ENCODE measurements at places on chromosomes 4 and X.
A peak's percentile ranks its signal among the peaks of the same experiment; 100 is the strongest.

- peak; percentile 25 for DNase-seq
Measured at GRCh38 chrX:119880552-119881437, 9.2 kb downstream of the NDUFA1 start.

DNA sequence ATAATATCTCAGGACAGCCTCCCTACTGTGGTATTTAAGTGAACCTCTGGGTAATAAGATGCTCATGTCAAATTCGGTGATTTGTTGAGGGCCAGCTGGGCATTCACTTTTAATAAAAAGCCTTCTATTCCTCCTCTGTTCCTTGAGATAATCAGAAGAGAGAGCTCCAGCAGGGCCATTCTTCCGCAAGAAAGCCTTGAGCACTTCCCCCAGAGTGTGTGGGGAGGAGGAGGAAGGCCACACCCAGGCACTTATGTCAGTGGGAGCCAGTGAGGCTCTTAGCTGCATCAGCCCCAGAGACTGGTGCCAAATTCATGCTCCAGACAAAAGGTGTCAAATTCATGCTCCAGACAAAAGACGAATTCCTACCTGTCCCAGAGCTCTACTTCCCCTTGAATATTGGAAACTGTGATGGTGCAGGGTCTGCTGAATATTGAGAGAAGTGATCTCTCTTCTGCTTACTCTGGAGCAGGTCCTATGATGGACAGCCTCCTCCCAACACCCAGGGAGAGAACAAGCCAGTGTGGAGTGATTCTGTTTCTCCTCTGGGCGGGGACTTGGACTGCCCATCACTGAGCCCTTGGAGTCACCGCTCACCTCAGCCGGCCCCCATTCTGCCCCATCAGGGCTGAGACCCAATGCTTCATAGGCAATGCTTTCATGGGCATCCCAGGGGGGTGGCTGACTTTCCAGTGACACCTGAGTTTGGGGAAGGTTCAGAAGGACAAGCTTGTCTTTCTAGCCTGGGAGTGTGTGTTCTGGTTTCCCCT lies 68.1 kb downstream of the FHDC1 start:
- DNase-seq = peak; percentile 9

DNA sequence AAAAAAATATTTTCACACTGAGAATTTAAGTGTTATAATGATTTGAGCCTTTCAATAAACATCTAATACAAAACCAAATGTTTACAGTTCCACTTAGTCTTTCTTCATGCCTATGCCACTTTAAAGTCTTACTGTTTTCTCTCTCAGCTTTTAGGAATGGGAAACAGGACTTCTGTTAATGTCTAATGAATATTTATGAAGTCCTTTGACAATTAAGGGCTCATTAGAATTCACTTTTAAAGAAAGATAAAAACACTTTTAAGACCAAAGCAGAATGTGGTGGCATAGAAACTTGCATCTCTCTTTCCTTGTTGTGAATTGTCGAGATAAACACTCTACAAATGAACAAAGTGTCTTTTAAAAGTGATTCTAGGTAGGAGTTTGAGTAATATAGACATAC lies 315.9 kb downstream of the BMPR1B start:
- DNase-seq = no peak

DNA sequence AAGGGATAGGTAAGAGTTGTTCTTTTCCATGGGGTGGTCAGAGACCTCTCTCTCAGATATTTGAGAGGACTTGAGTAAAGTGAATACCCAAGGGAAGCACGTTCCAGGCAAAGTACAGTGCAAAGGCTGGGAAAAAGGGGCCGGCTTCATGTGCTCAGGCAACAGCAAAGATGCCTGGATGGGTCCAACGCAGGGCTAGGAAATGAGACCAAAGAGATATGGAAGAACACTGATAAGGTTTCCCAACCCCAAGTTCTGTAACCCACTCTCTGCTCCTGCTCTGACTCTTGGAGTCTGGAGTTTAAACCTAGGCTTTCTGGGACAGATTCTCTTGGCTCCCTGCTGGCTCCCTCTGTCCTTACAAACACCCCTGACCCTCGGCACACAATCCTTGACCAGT lies 36.2 kb upstream of the PROM1 start:
- DNase-seq = no peak

DNA sequence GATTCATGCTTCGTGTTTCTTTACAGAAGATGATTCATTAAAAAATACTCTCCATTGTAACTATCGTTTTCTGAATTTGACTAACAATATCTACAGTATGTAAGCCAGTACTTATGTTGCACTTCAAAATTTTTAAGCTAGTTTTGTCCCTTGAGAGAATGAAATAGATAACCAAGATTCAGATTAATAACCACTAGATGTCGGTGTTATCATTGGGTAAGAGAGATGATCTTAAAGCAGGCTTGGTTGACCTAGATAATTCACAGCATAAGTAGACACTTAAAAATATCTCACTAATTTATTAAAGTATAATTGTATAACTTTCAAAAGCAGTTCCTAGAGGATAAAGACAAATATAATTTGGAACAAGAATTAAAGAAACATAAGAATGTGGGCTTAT lies 430.9 kb downstream of the C4orf33 start:
- DNase-seq = no peak

DNA sequence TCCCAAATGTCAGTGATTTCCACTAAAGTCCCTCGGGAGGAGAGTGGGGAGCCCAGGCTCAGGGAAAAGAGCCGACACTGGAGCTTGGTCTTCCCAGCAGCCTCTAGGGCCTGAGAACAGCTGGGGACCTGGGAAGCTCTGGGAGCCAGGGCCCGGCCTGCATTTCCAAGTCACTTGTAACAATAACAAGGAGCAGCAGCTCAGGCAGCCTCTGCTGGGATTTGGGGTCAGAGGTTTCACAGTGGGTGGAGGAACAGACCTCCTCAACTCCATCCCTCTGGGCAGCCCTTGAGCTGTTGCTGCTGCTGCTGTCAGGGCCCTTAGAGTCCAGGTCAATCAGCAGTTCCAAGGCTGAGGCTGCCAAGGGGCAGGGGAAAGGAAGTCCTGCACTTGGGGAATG lies 11.1 kb downstream of the STARD8 start:
- no peak for DNase-seq

DNA sequence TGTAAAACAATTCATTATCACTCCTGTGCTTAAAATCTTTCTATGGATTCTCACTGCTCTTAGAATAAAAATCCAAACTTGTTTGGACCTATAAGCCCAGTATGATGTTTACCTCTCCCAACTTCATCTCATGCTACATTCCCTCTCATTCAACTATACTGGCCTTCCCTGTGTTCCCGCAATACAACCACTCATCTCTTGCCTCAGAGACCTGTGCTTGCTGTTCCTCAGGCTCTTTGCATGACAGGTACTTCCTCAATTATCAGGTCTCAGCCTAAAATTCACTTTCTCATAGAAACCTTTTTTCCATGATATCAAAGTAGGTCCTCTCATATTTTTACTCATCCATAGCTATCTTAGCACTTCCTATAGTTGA lies 71.7 kb downstream of the ENOX2 start:
- no peak for DNase-seq

GRCh38 chrX:13770013-13770535 lies 35.5 kb downstream of the OFD1 start:
- DNase-seq = no peak

DNA sequence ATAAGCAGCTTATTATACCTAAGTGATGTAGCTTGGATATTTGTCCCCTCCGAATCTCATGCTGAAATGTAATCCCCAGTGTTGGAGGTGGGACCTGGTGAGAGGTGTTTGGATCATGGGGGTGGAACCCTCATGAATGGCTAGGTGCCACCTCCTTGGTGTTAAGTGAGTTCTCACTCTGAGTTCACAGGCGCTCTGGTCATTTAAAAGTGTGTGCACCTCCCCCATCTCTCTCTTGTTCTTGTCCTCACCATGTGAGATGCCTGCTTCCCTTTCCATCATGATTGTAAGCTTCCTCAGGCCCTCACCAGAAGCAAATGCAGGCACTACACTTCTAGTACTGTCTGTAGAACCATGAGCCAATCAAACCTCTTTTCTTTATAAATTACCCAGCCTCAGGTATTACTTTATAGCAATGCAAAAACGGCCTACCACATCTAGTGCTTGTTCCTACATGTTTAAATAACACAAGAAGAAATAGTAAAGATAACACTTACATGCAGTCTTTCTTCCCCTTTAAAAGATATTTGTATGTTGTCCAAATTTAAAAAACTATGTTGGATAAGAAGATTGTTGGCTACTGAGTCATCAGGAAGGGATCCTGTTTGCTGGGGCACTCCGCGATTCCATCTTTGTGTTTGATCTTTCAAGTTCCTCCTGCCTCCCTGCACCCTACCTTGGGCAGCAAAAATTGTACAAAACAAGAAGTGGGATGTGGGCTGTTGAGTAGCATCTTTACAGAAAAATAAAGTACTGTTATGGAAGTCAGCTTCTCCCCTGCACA lies 29.7 kb downstream of the PPP1R2C start:
- DNase-seq = no peak

- no peak for DNase-seq
Measured at GRCh38 chr4:109429545-109429944, 4.1 kb upstream of the SEC24B start.

GRCh38 chr4:171067422-171067821 lies 745.8 kb upstream of the GALNTL6 start:
- peak; percentile 10 for DNase-seq

- peak; percentile 2 for DNase-seq
Measured at GRCh38 chrX:50100188-50100587, 100.6 kb downstream of the AKAP4 start.

- DNase-seq = no peak
Measured at GRCh38 chr4:159126716-159127115, 23.8 kb downstream of the RAPGEF2 start.

- no peak for DNase-seq
Measured at GRCh38 chrX:150572206-150572605, 3.8 kb downstream of the MTM1 start.

GRCh38 chr4:112589206-112589605 lies 47.5 kb downstream of the ZGRF1 start:
- peak; percentile 49 for DNase-seq

DNA sequence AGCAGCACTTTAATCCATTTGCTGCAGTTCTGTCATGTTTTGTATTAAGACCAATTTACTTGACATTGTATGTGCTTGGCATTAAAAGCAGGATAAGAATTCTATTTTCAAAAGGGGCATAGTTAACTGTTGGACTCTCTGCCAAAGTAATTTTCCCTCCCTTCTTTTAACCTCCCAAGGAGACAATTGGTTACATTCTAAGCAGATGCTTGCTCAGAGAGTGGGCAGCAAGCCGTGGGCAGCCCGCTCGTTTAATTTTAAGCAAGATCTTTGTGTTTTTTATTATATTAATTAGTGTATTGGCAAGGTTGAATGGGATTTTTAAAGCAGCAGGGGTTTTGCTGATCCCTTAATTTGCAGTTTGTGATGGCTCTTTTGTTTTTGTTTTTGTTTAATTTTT lies 37.1 kb upstream of the KLHL8 start:
- DNase-seq = no peak

DNA sequence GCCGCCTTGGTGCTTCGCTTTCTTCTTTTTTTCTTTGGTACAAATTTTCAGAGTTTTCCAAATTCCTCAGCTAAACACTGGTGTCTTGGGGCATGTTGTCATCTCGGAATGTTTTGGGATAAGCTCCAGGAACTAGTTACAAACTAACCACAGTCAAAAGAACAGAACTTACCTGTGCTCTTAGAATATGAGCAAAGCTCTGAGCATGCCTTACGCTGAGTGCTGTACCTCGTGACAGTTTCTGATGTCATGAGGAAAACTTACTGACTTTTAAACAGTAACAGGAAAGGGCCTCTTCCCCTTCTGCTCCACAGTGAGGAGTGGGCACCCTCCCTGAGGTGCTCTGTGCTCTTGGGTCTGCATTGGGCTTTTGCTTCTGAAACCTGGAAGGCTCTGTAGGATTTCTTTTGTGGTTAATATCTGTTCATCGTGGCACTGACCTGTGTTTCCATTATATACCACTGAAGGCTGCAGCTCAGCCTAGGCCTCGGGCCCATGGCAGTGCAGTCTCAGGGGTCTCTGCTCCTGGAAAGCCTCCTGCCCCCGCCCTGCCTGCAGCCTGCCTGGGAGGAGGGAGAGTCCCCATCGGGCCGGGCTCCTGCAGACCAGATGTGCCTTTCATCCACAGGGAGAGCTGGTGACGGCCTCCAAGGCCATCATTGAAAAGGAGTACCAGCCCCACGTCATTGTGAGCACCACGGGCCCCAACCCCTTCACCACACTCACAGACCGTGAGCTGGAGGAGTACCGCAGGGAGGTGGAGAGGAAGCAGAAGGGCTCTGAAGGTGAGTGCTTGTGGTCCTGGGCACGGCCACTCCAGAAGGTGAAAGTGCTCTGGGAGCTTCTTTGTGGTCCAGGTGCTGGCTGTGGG lies 48.7 kb downstream of the NOP14 start:
- no peak for DNase-seq

DNA sequence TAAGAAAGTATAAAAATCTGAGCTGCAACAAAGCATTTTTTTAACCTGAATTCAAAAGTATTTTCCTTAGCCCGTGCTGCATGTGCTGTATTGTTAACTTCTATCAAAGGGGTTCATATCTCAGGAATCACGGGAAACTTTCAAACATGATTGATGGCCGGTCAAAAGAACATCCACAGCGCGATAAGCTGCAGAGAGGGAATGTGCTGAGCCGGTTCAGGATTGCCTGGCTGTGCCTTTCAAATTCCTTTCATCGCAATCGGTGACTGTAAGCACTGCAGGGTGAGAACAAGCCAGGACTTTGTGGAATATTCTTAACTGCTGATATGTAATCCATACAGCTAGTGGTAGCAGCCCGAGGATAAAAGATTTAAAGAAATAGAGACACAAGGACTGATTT lies 210.9 kb upstream of the NOCT start:
- DNase-seq = no peak

- DNase-seq = no peak
Measured at GRCh38 chrX:128518508-128518907, 466.3 kb upstream of the ACTRT1 start.

DNA sequence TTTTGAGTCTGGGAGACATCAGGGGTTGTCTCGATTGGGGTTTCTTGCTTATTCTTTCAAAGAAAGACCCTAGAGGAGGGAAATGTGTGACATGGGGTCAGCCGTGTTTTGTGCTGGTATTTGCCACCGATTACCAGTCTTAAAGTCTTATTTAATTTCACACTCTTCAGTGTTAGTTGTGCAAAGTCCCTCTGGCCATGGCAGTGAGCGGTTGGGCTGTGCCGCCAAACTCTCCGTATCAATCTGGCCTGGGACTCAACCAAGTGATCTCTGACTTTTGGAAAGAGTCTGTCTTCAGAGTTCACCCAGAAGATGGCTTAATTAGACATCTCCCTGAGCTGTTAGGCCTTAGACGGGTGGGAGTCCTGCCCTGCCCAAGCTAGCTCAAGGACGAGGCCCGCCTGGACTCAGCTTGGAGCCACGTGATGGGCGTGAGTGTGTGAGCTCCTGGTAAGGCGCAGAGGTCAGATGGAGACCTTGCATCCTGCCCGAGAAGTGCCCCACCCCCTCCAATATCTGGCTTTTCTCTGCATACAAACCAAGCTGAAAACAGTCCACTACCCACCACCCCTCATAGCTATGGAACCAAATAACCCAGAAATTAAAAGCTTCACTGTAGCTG lies 3.8 kb upstream of the PITX2 start:
- DNase-seq = no peak

GRCh38 chr4:75675004-75675531 lies 1.9 kb upstream of the G3BP2 start:
- DNase-seq = peak; percentile 98

- DNase-seq = no peak
Measured at GRCh38 chrX:47573341-47574075, 8.7 kb upstream of the TIMP1 start.

All from foreskin melanocyte (primary cell).